Muscle of leg (tissue), 16 donors: ENCODE measurements at places on chromosomes 3 and 15. TPM values are rescaled to one million over a fixed set of nuclear protein-coding genes. Genes with fewer than 3 reads are reported as not detected.

GRCh38 chr3:77682162-77682561, 642.3 kb downstream of the ROBO2 start:
- no peak overlapping the region for H3K27ac ChIP-seq
- DNase-seq = no peak
- H3K4me1 ChIP-seq = no peaks in the 10 kb centered on the region
- no peak overlapping the region for H3K4me3 ChIP-seq
- H3K36me3 ChIP-seq = no peaks in the 10 kb centered on the region

The RSRC1 gene
- total RNA-seq = 41.2 TPM

GRCh38 chr3:150372320-150372719, 35.8 kb upstream of the TSC22D2 start:
- H3K4me1 ChIP-seq = peaks cover 18% of the 10 kb centered on the region
- peak overlapping the region; percentile 96 for H3K27ac ChIP-seq
- H3K36me3 ChIP-seq = no peaks in the 10 kb centered on the region
- H3K4me3 ChIP-seq = no peak overlapping the region
- no peaks in the 10 kb centered on the region for H3K27me3 ChIP-seq

GRCh38 chr3:24400015-24400414, 94.6 kb downstream of the THRB start:
- no peak overlapping the region for H3K4me3 ChIP-seq
- no peak for DNase-seq
- H3K27me3 ChIP-seq = no peaks in the 10 kb centered on the region
- H3K36me3 ChIP-seq = no peaks in the 10 kb centered on the region
- H3K27ac ChIP-seq = no peak overlapping the region
- H3K4me1 ChIP-seq = no peaks in the 10 kb centered on the region

The SLC22A13 gene
- 0.22 TPM for total RNA-seq

DNA sequence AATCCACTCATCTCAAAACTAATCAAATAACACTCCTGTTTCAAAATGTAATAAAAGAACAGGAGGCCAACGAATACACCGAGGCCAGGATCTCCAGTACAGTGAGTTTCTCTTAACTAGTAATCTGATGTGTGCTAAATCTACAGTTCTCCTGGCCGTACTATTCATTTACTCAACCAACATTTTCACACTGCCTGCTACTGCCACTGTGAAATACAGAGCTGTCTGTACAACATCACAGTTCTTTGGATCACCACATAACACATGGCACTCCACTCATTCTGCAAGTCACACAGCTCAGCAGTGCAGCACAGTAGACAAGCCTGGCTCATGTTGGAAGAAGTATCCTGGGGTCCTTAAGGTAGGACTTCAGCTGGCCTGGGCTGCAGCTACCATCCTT, 21.9 kb downstream of the RIOX2 start:
- no peak overlapping the region for H3K4me3 ChIP-seq
- no peak overlapping the region for H3K27ac ChIP-seq
- no peaks in the 10 kb centered on the region for H3K4me1 ChIP-seq

The ETV5 gene
- total RNA-seq = 29.1 TPM

The CFAP91 gene
- 1.4 TPM for total RNA-seq

DNA sequence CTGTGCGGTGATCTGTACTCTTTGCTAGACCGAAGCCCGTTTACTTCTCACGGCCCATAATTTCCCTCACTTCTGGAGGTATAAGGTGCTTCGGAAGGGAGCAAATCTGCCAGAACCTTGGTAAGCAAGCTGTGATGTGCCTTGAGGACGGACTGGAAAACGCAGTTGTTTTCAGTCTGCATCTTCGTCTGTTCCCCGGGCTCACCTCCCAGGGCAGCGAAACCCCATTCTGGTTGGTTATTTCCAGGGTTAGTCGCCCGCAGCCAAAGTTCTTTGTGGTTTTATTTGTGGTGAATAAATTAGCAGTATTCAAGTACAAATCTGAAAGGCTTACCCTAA, 401 bp downstream of the RAMAC start:
- no peak for DNase-seq
- H3K4me3 ChIP-seq = peak overlapping the region; percentile 70
- H3K4me1 ChIP-seq = peaks cover 12% of the 10 kb centered on the region
- H3K27ac ChIP-seq = peak overlapping the region; percentile 76
- H3K36me3 ChIP-seq = peaks cover 10% of the 10 kb centered on the region

The GHSR gene
- total RNA-seq = not detected

The PSTPIP1 gene
- 2.3 TPM for total RNA-seq

DNA sequence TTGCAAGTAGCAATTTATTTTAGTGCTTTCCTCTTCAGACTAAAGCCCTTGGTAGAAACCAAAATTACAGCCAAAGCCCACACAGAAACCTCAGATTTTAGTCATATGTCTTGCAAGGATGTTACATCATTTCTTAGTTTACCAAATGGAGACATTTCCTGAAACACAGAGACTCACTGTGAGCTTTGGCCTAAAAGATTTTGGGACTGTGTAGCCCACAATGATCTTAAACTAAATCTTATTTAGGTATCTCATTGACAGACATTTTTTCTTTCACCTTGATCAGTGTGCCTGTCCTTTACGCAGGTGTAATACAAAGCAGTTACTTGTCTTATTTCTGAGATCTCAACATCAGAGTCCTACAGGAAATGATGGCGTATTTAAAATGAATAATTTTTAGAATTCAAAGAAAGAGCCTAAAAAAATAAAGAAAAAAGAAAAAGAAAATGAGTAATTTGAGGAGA, 27.8 kb upstream of the AP4E1 start:
- H3K27me3 ChIP-seq = no peaks in the 10 kb centered on the region
- H3K4me1 ChIP-seq = peaks cover 4% of the 10 kb centered on the region
- H3K4me3 ChIP-seq = no peak overlapping the region
- H3K27ac ChIP-seq = peak overlapping the region; percentile 25
- no peaks in the 10 kb centered on the region for H3K36me3 ChIP-seq

GRCh38 chr15:88331291-88331690, 74.8 kb upstream of the NTRK3 start:
- H3K4me3 ChIP-seq = no peak overlapping the region
- no peaks in the 10 kb centered on the region for H3K27me3 ChIP-seq
- H3K4me1 ChIP-seq = no peaks in the 10 kb centered on the region

DNA sequence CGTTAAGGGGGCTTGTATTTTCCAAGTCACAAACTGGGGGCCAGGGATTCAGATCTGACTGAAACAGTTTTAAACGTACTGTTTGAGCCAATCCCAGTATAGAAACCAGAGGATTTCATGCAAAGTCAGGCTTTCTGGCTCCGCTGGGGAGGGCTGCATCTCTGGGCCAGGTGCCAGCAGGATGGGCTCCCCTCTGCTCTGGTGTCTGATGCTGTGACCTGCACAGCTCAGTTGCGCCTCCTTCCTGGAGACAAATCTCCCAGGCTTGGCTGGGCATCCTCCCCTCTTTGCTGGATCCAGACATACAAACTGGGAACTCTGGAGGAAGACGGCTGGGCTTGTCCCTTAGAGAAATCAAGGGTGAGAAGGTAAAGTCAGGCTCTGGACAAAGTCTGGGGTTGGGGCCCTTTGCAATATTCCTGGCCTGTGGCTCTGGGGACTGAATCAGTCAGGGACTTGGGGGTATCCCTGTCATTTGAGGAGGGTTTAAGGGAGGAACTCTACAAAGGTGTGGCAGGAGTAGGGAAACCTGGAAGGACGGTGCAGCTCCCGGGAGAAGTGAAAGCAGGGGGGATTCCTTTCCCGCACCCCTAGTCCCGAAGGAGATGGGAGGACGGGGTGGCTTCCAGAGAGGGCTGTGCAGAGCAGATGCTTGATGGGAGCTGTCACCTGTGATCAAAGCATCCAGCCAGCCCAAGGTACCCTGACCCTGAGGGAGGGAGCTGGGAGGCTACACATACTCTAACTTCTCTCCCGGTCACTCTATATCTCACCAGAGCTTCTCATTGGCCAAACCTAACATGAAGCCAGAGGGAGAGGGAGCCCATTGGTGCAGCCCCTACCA, 114.8 kb upstream of the ATP2B2 start:
- peaks cover 16% of the 10 kb centered on the region for H3K27me3 ChIP-seq
- H3K4me3 ChIP-seq = no peak overlapping the region
- H3K36me3 ChIP-seq = no peaks in the 10 kb centered on the region
- no peak for DNase-seq
- no peak overlapping the region for H3K27ac ChIP-seq

DNA sequence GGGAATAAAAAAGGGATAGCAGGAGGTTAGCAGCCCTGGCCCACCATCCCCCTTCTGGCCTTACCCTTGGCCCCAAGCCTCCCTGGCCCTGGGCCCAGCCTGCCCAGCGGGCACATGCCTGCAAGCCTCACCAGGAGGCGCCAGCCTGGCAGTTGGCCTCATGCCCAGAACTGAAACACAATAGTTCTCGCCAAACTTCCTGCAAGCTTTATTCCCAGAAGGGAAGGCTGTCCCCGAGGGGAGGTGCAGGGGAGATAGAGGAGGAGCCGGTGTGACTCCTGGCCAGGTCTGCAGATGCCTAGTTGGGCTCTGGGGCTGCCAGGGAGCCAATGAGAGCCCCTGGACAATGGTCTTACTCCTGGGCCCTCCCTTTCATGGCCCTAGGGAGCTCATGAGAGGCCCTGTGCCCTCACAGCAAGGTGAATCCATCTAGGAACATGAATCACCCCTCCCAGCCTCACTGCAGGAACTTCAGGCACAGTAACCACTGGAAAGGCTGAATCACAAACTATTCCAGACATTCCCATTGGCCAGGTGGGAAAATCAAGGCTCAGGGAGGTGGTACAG, 4.0 kb downstream of the CCDC33 start:
- peak; percentile 74 for DNase-seq
- H3K27ac ChIP-seq = no peak overlapping the region
- no peak overlapping the region for H3K4me3 ChIP-seq
- no peaks in the 10 kb centered on the region for H3K36me3 ChIP-seq
- peaks cover 45% of the 10 kb centered on the region for H3K4me1 ChIP-seq
- no peaks in the 10 kb centered on the region for H3K27me3 ChIP-seq

DNA sequence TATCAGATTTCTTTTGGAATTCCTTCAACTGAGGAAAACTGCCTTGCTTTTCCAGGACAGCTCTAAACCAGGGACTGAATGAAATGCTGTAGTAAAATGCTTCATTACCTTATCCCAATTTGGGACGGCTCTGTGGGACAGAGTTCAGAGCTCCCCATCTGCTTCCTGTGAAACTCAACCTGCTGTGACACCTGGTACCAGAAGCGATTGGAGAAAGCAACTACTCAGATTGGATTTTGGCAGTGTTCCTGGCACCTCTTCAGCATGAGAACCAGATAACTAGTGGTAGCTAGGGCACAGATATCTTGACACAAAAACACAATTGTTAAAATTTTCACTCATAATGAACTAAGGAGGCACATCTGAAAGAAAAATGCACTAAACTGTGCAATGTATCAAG, 539.1 kb downstream of the SI start:
- H3K27me3 ChIP-seq = no peaks in the 10 kb centered on the region
- peak; percentile 1 for DNase-seq
- no peak overlapping the region for H3K4me3 ChIP-seq
- H3K4me1 ChIP-seq = no peaks in the 10 kb centered on the region
- H3K36me3 ChIP-seq = no peaks in the 10 kb centered on the region

DNA sequence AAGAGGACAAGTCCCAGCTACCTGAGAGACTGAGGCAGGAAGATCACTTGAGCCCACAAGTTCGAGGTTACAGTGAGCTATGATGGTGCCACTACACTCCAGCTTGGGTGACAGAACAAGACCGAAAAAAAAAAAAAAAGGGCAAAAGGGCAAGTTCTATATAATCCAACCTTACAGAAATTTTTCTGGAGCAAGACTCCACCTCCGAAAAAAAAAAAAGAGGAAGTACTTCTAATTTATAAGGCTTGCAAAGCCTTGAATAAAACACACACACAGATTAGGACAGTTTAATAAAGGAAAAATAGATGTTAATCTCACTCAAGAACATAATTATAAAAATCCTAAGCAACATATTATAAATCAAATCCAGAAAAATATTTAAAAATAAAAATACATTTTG, 14.4 kb upstream of the XYLB start:
- DNase-seq = no peak
- no peak overlapping the region for H3K4me3 ChIP-seq
- H3K36me3 ChIP-seq = no peaks in the 10 kb centered on the region
- no peaks in the 10 kb centered on the region for H3K27me3 ChIP-seq
- no peak overlapping the region for H3K27ac ChIP-seq
- H3K4me1 ChIP-seq = no peaks in the 10 kb centered on the region

GRCh38 chr3:126259411-126260391, 79.3 kb upstream of the ALDH1L1 start:
- no peak for DNase-seq
- H3K27me3 ChIP-seq = peaks cover 5% of the 10 kb centered on the region
- no peak overlapping the region for H3K27ac ChIP-seq
- no peak overlapping the region for H3K4me3 ChIP-seq

- peaks cover 13% of the 10 kb centered on the region for H3K4me1 ChIP-seq
- peak overlapping the region; percentile 87 for H3K4me3 ChIP-seq
- H3K27ac ChIP-seq = peak overlapping the region; percentile 96
- H3K27me3 ChIP-seq = no peaks in the 10 kb centered on the region
- no peak for DNase-seq
Observed at GRCh38 chr15:44537735-44538240, 841 bp downstream of the EIF3J start.

DNA sequence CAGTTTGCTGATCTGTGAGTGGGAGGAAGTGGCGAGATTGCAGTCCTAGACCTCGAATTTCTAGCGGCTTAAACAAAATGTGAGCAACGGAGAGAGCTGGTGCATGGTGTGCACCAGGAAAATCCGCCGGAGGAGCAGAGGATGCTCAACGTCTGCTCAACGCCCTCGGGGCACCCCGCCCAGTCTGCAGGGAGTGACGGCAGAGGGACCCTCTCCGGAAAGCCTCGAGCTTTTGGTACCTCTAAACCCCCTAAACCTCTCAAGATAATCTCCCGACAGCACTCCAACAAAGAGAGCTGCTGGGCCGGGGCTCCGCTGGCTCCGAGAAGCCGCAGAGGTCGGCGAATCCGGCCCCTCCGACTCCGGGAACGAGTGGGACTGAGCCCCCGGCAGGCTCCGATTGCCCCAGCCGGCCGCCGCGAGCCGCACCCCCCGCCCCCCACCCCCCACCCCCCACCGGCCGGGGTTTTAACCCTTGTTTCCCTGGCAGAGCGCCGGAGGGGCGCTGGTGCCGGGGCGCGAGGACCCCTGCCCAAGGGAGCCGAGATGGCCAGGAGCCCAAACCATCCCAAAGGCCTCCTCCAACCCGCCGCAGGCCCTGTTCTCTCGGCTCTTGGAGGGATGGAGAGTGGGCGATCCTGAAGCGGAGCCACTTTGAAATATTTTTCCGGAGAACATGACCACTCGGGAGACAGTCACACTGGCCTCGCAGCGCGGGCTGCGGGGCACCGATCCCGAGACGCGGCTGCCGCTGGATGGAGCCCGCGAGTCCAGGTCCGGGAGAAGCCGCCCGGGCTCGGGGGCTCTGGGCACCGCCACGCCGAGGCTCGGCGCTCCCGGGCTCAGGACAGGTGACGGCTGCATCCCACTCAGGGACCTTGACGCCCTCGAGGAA, 1.5 kb downstream of the MEGF11 start:
- no peaks in the 10 kb centered on the region for H3K36me3 ChIP-seq
- H3K4me3 ChIP-seq = peak overlapping the region; percentile 42
- H3K4me1 ChIP-seq = peaks cover 22% of the 10 kb centered on the region
- H3K27ac ChIP-seq = no peak overlapping the region
- DNase-seq = peak; percentile 57

The ACY1 gene
- total RNA-seq = 13.8 TPM
